Gastroesophageal sphincter (tissue), 4 donors: ENCODE measurements at places on chromosomes 4 and X. TPM values are rescaled to one million over a fixed set of nuclear protein-coding genes. Genes with fewer than 3 reads are reported as not detected.

Gene TXK
- total RNA-seq, result 0.39 TPM

Gene RASGEF1B
- total RNA-seq, result 4.0 TPM

Gene HSFX3
- total RNA-seq, result not detected

Gene DMD
- total RNA-seq, result 225 TPM

Gene DGKK
- total RNA-seq, result not detected

Gene TEX13A
- not detected for total RNA-seq

Gene SUPT20HL2
- not detected for total RNA-seq

Gene POF1B
- 0.81 TPM for total RNA-seq

Gene ALG13
- total RNA-seq, result 62.4 TPM

Gene RNF150
- total RNA-seq, result 53.3 TPM
